ENCODE measurements at places on chromosomes 16 and 17.

GRCh38 chr17:1216217-1217088 lies 36.7 kb upstream of the ABR start:
- DNase-seq = no peak

DNA sequence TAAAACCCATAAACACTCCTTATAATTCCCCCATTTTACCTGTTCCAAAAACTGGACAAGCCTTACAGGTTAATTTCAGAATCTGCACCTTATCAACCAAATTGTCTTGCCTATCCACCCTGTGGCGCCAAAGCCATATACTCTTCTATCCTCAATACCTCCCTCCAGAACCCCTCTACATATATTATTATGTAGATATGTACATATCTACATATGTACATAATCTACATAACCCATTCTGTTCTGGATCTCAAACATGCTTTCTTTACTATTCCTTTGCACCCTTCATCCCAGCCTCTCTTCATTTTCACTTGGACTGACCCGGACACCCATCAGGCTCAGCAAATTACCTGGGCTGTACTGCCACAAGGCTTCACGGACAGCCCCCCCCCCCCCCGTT lies 12.0 kb upstream of the ENDOV start:
- no peak for DNase-seq

DNA sequence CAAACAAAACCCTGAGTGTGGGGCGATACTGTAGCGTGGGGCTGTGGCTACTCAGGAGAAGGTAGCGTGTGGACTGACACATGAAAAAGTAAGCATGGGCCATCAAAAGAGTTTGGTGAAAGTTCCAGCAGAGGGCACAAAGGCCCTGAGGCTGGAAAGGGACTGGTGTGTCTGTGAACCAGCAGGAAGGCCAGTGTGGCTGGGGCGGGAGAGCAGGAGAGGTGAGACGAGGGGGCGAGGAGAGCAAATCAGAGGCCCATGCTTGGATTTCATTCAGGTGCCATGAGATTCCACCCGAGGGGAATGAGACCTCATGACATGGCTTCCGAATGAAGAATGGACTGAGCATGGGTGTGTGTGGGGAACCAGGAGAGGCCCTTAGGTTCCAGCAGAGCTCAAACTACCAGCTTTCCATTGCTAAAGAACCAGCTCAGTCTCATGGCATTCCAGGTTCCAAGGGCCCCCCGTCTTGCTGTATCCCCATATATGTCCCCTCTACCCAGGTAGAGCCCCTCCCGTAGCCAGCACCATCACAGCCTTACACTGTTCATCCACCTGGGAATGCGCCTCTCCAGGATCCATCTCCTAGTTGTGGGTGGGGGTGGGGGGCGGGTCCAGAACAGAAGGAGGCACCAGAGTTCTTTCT lies 31.1 kb downstream of the TRPV2 start:
- DNase-seq = no peak

DNA sequence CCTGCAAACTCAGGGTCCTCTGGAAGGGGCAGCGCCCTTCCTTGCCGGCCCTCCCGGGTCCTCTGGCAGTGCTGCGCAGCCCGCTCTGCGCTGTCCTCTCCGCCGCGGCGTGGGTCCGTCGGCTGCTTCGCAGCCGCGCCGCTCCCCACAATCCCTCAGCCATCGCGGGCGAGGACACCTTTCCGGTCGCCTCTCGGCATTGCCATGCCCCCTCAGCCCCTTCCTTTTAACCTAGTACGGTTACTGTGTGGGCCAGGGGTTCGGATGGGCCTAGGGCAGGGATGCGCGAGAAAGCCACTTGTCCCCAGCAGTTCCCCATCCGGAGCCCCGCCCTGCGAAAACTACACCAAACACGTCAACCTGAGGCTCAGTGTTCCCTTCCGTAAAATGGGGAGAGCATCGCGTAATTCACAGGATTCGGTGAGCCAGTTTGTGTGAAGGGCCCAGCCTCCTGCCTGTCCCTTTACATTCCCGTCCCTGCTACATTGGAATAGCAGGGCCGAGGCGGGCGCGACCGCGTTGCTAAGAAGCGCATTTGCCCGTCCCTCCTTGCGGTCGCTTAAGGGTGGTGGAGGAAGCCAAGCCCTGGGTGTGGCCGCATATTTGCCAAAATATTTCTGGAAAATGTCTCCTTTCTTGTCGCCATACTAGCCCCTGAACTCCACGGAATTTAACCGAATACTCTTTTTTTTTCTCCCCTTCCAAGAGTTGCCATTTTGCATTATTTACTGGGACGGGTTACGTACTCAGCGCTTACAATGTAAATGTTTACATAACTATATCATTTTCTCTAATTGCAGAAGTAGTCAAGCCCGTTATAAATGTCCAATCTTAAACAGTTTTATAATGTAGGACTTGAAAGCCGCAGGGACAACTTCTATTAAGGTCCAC lies 13.2 kb downstream of the COPZ2 start:
- no peak for DNase-seq

DNA sequence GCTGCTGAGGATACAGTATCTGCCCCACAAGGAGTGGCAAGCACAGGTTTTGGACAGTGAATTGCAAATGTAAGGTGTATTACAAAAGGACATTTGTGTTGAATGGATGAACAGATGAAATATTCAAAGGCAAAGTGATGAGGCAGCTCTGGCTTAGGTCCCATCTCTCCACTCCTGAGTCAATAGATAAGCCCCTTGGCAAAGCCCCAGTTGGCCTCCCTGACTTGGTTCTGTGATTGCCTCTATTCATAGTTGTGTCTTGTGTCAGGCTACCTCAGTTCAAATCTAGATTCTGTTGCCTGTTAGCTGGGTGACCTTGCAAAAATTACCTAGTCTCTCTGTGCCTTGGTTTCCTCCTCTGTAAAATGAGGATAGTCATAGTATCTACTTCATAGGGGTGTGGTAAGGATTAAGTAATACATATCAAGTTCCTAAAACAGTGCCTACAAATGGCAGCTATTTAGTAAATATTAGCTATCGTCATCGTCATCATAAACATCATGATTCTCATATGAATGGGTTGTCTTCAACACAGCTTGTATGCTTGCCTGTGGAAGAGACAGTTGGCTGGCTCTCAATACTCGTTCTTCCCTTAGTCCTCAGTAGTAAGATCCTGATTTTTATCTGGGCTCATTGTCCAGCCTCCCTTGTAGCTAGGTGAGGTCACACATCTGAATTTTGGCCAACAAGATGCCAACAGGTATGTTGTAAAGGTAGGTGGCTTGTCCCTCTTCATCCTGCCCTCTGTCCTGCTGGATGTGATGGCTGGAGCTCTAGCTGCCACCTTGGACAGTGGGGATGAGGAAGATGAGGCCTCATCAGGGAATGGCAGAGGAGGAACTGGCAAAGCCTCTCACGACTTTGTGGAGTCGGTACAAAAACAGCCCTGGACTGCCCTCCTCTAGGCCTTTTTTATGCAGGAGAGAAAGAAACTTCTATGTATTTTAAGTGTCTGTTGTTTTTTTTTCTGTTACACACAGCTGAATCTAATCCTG lies 2.1 kb upstream of the MFAP4 start:
- no peak for DNase-seq

DNA sequence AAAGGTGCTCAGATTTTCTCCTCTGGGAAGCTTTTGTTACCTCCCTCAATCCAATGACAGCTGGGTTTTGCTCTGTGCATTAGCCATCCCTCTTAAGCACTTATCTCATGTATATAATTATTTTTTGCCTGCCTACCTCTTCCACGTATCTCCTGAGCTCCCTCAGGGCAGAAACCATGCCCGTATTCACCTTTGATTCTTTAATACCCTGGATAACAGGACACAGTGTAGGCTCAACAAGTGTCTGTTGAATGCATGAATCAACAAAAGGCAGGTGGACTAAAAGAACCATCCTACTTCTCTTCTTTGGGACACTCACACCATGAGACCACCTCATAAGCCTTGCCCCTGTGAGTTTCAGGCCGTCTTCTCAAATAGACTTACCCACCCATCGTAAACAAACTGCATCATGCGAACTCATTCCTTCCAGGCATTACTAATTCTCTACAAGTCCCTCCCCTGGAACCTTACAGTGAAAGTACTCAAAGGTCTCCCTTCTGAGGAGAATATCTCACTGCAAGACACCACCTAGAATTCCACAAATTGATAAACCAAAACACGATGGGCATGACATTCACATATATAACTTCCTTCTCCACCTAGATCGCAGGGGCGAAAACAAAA lies 3.2 kb downstream of the ARHGAP17 start:
- DNase-seq = no peak

- DNase-seq = no peak
Observed at GRCh38 chr17:80445726-80446110, 30.7 kb downstream of the NPTX1 start.

DNA sequence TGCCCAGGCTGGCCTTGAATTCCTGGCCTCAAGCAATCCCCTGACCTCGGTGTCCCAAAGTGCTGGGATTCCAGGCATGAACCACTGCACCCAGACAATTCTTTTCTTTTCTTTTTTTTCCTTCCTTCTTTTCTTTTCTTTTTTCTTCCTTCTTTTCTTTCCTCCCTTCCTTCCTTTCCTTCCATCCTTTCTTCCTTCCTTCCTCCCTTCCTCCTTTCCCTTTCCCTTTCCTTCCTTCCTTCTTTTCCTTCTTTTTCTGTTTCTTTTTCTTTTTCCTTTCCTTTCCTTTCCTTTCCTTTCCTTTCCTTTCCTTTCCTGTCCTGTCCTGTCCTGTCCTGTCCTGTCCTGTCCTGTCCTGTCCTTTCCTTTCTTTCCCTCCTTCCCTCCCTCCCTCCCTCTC lies 44.6 kb downstream of the PLCG2 start:
- no peak for DNase-seq

DNA sequence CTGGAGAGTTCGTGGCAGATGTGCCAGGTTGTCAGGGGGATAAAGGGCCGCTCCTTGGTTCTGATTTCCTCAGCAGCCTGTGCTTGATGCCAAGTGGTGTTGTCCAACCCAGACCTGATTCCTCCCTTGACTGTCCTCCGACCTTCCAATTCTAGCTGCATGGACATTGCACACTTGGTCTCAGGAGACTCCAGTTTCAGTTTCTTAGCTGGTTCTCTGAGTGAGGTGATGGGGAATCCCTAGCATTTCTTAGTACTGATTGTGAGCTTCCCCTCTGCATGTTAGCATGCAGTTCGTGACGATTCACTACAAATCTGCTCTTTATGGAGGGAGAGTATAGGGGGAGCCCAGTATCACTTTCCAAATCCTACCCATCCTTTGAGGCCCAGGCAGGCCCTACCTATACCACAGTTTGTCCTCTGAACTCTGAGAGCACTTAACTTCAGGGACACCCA lies 12.4 kb upstream of the CCR7 start:
- no peak for DNase-seq

GRCh38 chr16:84765616-84766580 lies 53.9 kb upstream of the CRISPLD2 start:
- no peak for DNase-seq

- DNase-seq = peak; percentile 36
Observed at GRCh38 chr17:8409966-8410882, 12.6 kb upstream of the RNF222 start.

GRCh38 chr16:53142823-53143568 lies 88.2 kb downstream of the CHD9 start:
- no peak for DNase-seq

GRCh38 chr16:88514526-88515232 lies 55.5 kb upstream of the ZC3H18 start:
- no peak for DNase-seq

GRCh38 chr16:50584033-50584722 lies 36.0 kb downstream of the NKD1 start:
- DNase-seq = no peak

DNA sequence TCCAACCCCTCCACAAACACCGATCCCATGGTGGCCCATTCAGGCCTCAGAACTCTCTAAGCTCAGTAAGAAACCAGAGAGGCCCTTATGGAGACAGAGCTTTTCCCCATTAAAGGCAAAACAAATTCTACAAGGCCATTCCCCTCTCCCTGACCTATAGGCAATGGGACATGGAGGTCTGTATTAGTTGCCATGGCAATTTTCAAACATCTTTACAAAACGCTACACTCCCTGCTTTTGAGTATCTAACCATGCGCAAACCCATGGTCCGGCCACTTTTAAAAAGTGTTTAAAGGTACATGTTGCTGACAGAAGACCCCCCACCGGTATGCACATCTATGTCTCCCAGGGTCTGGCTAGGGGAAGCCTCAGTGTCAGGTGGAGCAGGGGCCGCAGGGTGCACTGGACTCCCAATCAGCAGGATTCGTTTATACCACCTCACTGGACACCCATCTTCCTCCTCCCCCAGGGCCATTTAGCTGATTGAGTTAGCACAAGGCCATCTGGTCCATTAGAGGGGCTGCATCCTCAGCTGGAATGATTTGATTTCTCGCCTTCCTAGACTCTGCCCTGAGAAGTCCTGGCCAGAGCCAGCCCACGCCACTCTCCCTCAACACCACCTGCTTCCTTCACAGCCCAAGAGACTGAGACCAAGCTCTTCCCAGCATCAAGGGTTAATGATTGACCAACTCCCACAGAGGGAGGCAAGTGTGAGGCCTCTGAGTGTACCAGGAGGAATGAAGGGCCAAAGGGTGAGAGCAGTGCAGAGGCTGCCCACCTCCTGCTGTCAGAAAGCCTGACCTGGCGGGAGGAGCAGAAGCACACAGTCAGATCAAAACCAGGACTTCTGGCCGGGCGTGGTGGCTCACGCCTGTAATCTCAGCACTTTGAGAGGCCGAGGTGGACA lies 10.9 kb downstream of the ACLY start:
- no peak for DNase-seq

DNA sequence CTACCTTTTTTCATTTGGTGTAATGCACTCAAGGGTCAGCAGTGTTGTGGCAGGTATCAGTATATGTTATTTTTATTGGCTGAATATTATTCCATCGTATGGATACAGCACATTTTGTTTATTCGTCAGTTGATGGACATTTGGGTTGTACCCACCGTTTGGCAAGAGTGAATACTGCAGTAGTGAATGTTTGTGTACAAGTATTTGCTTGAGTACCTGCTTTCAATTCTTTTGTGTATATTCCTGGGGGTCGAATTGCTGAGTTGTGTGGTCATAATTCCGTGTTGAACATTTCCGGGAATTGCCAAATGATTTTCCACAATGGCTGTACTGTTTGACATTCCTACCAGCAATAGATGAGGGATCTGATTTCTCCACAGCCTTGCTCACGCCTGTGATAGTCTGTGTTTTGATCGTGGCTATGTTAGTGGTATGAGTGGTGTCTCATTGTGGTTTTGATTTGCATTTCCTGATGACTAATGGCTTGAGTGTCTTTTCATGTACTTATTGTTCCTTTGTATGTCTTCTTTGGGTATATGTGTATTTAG lies 108.4 kb downstream of the OR1D5 start:
- DNase-seq = no peak

- no peak for DNase-seq
Observed at GRCh38 chr17:12127667-12128066, 107.0 kb downstream of the MAP2K4 start.

- DNase-seq = no peak
Observed at GRCh38 chr17:3751836-3752235, 28.1 kb downstream of the HASPIN start.

- DNase-seq = no peak
Observed at GRCh38 chr16:56480776-56481467, 29.6 kb downstream of the OGFOD1 start.

DNA sequence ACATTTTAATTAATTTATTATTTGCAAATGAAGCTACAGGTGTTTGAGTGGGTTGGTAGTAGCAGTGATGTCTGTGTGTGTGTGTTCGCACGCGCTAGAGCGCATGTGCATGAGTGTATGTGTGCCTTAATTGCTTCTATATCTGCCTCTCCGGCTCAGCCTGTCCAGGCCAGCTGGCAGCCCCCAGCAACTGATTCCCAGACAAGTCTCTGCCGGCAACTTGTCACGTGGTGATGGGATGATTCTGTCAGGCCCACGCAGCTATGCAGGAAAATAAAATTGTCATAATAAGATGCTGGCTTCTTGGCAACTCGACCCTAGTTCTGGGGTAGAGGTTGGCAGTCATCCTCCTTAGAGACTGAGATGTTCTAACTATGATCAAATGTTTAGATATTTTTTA lies 712.8 kb upstream of the SOX9 start:
- DNase-seq = no peak

- no peak for DNase-seq
Observed at GRCh38 chr16:54944002-54944401, 13.3 kb downstream of the IRX5 start.
